ENCODE measurements at places on chromosomes 7 and 10.

DNA sequence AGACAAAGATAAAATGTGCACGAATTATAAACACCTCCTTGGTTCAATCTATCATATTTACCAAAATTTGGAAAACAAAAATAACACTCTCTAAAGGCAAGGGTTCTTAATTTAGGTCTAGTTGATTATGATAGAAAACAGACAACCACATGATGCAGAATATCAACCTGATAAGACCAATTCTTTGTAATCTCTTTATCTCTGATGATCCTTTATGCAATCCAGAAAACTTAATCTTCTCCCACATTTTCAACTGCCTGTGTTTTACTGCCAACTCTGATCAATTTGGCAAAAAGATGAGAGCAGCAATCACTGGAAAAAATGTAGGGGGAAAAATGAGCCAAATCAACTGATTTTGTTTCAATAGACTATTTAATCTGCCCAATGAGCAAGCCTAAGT is 148.5 kb downstream of the LRRN3 start:
- DNase-seq: no peak

DNA sequence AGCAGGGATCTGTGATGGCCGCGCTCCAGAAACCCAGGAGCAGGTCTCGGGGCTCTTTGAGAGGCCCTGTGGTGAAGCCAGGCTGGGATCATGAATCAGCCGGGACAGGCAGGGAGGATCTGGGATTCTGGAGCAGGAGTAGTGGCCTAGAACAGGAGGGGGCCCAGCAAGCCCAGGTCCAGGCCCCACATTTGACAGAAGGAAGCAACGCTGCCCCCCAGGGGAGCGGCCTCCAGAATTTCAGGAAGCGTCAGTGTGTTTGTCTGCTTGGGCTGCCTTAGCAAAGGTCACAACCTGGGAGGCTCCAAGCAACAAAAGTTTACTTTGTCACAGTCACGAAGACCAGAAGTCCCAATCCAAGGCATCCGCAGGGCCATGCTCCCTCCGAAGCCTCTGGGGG is 36.8 kb downstream of the CLRN3 start:
- no peak for DNase-seq

GRCh38 chr10:112282086-112282485 is 1.1 kb upstream of the TECTB start:
- DNase-seq: no peak

DNA sequence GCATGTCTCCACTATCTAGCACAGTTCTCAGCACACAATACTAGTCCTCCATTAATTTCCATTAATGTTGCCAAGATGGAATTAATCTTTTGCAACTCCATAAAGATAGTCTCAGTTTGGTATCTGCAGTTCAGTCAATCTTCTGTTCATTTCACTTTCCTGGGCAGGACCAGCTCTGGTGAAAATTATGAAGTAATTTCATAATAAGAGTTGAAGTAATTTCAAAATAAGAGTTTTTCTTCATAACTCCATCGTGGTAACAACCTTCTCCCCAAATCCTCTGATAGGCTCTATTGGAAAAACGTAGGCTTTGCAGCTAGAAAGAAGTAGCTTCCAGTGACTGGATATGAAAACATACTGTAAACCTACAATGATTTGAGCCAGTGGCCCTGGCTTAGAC is 618.2 kb downstream of the TYW1 start:
- DNase-seq: no peak

DNA sequence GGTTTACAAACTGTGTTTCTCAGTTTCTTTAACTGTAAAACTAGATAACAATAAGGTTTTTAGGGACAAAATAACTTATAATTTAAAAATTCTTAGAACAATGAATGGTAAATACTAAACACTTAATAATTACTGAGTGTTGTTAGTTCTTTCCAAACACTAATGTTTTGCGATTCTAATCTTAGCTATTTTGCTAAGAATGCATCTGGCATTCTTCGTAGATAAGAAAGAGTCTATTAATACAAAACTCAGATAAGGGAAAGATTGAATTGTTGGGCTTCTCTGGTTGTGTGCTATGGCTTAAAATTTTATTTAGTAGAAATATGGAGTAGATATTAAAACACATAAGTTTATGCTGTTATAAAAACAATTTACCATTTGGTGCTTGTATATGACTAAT is 45.4 kb downstream of the TMEM229A start:
- no peak for DNase-seq

DNA sequence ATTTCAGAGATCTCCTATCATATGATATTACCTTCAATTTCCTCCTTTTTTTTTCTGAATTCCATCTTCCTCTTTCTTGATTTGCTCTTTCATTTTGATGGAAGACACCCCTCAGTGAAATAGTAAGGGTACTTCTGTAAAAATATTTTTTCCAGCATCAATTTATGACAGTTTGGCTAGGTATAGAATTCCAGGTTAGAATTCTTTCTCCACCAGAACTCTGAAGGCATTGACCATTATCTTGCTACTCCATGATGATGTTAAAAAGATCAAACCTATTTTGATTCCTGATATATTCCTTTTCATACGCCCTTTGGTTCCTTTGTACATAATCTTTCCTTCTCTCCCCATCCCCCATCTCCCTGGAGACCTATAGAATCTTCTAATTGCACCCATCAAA is 48.4 kb downstream of the MTPAP start:
- no peak for DNase-seq

GRCh38 chr7:95262875-95263274 is 61.5 kb downstream of the PON1 start:
- DNase-seq: no peak

DNA sequence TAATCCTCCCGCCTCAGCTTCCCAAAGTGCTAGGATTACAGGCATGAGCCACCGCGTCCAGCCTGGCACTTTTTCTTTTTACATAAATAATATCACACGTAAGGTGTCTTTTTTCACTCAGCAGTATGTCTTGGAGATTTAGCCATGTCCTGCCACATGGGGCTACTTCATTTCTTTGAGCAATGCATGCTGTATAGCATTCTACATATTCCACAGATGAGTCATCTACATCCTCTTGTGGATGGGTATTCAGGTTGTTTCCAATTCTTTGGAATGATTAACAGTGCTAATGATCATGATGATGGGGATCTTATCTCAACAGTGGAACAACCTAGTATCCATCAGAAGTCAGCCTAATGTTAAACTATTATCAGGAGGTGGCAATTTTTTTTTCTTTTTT is 50.8 kb downstream of the ZNF503 start:
- DNase-seq: no peak

DNA sequence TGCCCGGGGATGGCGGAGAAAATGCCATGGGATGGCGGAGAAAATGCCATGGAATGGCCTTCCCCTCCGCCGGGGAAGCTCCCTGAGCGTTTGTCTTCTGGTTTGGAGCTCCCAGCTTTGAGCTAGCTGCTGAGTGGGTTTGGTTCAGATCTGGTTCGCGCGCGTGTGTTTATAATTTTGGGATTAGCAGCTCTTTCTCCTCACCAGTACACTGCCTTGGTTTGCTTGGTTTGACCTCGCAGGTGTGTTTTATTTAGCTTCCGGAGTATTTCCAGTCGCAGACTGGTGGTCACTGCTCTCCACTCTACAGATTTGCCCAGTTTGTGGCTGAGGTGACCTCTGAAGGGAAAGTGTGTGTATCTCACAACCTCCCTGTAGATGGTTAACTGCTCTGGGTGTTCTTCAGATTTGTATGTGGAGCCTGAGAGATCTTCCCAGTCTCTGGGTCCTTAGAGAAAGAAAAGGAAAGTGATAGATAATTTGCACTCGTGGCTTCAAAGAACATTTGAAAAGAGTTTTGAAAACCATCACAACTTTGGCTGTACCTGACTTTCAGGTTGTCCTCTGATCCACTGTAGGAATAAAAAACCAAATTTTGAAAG is 597 bp downstream of the ZNF277 start:
- no peak for DNase-seq

DNA sequence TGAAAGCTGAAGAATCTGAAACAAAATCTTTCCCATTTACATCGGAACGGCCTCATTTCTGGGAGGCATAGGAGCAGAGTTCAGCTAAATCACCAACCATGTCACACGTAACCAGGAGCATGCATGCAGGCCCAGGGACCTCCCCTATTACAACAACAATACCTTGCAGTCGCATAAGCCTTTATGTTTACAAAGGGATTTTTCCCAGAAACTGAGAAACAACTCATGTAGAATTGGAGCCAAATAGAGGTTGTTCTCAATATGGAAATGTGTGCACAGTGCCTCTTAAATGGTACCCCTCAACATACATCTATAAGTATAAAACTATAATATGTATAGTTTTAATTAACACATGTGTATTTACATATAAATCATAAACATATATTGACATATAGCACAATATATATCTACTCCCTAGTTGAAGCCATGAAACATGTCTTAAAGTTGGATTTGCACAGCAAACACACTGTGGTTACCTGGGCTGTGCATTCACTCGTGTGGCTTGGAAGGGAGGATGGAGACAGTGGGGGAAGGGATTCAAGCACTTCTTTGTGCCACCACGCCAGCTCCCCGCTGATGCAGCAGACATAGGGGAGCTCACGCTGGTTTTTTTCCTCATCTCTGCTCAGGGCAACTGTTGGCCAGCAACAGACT is 35.0 kb upstream of the DGKI start:
- DNase-seq: no peak

- DNase-seq: no peak
Measured at GRCh38 chr10:124450012-124450782, at the start of gene NKX1-2. Gene NKX1-2 (minus strand): TSS chr10:124450035. CDS start chr10:124449943, 92 bp downstream.

DNA sequence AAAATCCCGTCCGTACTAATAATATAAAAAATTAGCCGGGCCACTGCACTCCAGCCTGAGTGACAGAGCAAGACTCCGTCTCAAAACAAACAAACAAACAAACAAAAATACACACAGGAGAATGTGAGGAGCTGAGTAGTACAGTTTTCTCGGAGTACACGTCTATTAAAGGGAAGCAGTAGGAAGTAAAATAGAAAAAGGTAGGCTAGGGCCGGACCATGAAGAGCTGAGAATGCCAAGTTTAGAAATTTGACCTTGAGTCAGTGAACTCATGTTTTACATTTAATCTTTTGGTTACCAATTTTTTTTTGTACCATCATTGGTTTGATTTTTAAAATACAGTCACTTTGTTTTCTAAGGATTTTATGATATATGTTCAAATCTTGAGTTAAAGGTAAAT is 64.1 kb downstream of the KAT6B start:
- no peak for DNase-seq

GRCh38 chr7:156865493-156865892 is 27.5 kb downstream of the LMBR1 start:
- no peak for DNase-seq

DNA sequence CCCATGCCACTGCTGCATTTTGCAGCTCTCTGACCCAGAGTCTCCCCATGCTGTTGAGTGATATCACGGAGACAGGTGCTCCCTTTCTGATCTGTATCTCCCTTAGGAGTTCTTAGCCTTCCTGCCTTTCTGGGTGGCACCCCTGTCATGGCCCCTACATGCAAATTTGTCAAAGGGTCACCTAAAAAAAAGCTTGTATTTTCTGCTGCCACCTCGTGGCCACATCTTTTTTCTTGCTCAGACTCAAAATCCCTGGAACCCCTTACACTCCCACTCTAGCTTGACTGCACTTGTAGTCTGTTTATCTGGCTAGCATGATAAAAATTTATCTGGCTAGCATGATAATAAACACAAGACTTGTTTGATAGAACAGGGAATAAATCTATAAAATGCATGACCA is 809.1 kb downstream of the SORCS1 start:
- DNase-seq: no peak

DNA sequence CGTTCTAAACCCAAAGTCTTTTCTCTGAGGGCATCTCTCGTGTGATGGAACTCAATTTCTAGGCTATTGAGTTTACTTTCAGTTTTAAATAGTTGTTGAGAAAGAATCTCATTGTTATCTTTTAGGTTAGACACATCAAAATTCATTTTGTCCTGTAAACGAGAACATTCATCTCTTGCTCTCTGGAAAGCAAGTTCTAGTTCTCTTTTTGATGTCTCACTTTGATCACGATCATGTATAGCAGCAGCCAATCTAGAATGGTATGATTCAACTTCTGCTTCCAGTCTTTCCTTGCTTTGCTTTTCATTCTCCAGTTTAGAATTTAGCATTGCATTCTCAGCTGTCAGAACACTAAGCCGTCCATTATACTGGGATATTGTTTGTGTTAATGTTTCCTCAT is 65.1 kb downstream of the ANKRD26 start:
- no peak for DNase-seq

DNA sequence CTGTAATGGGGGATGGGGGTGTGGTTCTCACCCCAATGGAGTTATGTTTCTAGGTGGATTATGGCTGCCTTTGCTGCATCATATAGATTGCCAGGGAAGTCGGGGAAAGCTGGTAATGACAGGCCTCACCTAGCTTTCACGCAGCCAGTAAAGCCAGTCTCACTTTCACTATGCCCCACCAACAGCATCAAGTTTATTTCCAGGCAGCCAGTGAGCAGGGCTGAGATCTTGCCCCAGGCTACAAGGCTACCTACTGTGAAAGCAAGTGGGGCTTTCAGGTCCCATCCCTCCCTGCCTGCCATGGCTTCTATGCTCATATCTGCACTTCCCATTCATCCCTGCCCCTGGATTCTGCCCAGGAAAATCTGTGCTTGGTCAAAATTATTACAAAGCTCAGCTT is 61.7 kb upstream of the NXPH1 start:
- DNase-seq: no peak

- DNase-seq: no peak
Measured at GRCh38 chr10:44068716-44069482, 316.0 kb downstream of the CXCL12 start.

DNA sequence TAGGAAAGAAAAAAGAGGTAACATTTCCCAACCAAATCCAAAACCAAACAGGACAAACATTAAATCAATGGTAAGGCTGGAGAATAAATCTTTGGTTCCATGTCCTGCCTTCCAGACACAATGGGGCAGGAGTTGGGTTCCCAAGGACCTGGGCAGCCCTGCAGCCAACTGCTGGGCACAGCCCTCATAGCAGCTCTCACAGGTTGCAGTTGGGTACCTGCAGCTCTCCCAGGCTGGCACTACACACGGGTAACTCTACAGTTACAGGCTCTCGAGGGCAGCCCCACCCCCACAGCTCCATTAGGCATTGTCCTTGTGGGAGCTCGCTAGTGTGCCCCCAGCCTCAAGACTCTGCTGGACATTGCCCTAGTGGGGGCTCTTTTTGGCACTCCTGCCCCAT is 7.5 kb downstream of the GRB10 start:
- no peak for DNase-seq

DNA sequence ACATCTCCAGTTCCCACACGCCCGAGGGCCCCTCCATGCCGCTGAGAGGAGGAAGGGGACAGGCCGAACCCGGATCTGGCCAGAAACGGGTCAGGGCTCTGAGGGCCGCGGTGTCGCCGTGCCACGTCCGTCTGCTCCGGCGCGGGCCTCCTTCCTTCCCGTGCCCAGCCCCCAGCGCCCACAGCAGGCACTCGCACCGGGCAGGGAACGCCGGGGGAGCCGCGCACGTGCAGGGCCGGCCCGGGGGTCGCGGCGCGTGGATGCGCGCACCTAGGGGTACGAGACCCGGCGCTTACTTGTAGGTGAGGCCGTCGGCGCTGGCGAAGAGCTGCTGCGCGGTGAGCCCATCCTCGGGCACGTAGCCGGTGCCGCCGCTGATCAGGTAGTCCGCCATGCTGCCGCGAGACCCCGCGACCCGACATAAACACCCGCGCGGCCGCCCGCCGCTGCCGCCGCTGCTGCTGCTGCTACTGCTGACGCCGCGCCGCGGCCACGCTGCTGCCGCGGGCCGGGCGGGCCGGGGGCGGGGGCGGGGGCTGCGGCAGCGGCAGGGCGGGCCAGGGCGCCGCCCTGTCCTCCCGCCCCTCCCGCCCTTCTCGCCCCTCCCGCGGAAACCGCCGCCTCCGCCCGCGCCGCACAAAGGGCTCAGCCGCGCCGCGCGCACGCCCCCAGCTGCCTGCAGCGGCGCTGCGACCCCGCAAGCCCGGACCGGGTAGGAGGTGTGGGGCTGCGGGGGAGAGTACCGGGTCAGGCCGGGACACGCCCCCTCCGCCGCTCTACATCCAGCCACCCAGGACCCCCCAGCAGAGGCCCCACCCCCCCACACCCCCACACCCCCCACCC is 4.1 kb downstream of the IMPDH1 start:
- DNase-seq: no peak
